ENCODE measurements at places on chromosomes 1 and 21.

DNA sequence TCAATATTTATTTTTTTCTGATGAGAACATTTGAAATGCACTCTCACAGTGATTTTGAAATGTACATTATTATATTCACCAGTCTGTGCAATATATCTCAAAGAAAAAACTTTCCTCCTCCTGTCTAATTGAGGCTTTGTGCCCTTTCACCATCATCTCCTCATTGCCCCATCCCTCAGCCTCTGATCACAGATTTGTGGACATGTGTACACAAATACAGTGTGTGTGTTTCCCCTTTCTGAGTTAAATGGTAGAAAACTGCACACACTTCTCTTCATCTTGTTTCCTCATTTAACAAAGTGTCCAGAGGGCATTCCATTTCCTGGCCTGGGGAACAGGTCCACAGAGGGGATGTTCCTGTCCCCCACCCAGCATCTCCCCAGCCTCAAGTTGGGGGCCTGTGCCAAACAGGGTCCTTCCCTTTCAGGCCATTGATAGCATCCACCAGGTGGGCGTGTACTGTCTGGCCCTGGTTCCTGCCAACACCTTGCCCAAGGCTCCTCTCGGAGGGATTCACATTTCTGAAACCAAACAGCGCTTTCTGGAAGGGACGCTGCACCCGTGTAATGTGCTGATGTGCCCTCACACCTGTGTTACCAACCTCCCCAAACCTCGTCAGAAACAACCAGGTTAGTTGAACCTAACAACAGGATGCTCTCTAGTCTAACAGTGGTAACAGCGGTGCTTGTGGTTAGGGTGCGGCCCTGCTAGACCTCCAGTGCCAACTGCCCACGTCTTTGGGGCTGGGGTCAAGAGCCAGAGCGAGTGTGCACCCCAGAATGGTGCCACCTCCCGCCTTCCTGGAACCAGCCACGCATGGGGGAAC is 54.6 kb downstream of the S100B start:
- DNase-seq = no peak

GRCh38 chr1:51439053-51439452 is 80.0 kb downstream of the EPS15 start:
- no peak for DNase-seq

- no peak for DNase-seq
Observed at GRCh38 chr1:68149110-68149798, 83.1 kb downstream of the WLS start.

GRCh38 chr1:199937661-199938060 is 89.8 kb upstream of the NR5A2 start:
- no peak for DNase-seq

DNA sequence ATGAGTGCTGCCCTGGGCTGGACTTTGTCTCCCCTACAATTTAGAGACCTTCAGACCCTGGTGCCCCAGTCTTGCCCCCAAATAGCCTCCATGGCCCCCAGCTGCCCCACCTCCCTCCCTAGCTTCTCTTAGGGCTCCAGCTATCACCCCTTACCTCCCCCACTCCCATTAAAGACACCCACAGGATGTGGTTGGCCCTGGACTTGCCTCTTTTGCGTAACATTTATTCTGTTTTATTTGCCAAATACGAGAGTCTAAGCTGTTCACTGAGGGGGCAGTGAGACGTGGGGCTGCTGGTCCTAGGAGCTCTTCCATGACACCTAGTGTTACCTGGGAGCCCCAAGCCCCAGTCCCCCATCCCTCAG is 4.5 kb downstream of the ZC3H12A start:
- peak; percentile 66 for DNase-seq

DNA sequence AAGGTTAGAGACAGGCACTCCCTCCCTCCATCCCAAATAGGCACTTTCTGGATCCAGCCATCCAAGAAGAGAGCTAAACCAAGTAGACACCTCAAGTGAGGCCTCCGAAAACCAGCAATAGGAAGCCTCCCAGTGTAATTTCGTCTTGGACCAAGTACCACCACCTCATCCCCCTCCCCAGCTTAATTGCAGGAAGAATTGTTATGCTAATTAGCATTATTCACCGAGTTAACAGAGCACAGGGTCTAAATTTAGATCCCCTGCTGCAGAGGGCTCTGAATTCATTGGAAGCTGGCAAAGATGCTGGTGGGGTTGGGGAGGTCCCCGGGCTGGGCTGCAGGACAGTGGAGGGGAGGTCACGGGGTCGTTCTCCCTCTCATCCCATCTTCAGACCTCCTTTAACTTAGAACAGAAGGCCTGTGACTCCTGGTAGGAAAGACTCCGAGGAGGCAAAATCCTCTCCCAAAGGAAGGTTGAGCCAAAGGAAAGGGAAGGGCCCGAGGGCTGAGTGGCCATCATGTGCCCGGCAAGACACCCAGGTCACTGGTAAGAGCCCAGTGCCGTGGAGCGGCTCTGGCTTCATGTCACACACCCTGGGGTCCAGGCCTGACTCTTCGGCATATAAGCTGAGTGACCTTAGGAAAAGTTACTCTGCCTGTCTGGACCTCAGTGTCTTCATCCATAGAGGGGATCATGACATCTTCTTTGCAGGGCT is 209.2 kb upstream of the GRIK3 start:
- no peak for DNase-seq

- peak; percentile 88 for DNase-seq
Observed at GRCh38 chr1:20058531-20058930, 11.5 kb upstream of the PLA2G5 start.

DNA sequence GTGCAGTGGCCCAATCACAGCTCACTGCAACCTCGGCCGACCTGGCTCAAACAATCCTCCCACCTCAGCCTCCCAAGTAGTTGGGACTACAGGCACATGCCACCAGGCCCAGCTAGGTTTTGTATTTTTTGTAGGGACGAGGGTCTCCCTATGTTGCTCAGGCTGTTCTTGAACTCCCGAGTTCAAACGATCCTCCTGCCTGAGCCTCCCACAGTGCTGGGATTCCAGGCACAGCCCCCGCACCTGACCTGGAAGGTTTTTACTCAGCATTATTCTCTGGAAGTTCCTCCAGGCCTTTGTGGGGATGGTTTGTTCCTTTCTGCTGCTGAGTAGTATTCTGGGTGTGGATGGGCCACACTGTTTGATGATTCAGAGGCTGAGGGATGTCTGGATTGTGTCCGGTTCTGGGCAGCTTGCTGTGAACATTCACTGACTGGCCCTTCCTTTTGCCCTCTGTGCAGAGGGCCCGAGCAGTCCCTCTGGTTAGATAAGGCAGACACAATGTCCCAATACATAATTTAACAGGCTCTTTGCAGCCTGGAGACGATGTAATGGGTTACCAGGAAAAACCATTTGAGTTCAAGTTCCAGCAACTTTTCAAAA is 6.0 kb upstream of the TRAPPC10 start:
- DNase-seq = peak; percentile 83

DNA sequence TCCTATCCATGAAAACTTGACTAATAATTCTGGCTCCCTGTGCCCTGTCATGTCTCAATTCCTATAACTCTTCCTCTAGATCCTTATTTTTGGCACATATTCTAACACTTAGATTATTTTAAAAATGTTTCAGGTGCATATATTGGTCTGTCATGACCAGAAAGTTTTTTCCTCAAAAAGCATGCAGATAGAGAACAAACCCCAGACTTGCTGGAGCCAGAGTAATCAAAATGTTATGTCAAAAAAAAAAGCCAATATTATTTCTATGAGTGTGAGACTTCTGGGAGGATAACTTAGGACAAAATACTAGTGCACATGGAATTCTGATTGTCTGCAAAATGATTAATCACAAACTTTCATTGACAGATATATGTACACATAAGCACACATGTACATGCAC is 135.1 kb upstream of the MROH9 start:
- peak; percentile 68 for DNase-seq

GRCh38 chr1:1048765-1049164 is 25.3 kb downstream of the RNF223 start:
- DNase-seq = no peak

- DNase-seq = no peak
Observed at GRCh38 chr21:36245649-36246048, 74.3 kb upstream of the MORC3 start.

GRCh38 chr21:28100366-28100765 is 892.3 kb downstream of the LTN1 start:
- DNase-seq = no peak

- no peak for DNase-seq
Observed at GRCh38 chr1:3372317-3372716, 82.1 kb upstream of the ARHGEF16 start.

DNA sequence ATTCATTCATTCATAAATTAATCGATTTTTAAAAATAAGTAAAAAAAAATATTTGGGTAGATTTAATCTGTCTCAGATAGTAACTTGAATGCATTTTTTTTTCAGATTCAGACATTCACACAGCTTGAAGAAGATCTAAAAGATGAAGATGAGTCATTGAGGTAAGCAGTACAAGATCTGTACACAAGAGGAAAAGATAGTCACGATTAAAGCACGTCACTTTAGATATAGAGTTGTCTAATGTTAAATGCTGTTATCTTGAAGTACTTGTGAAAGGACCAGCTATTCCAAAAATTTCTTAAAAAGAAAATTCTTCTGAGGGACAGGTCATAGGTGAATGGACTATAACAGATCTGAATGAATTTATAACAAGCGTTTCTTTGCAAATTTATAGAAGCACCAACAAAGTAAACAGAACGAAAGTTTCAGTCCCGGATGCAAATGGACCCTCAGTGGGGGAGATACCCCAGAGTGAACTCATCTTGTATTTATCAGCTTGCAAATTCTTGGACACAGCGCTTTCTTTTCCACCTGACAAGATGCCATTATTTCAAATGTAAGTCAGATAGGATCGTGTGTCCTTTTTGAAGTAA is 31.2 kb upstream of the MORC3 start:
- DNase-seq = no peak

GRCh38 chr1:180696361-180696760 is 64.5 kb downstream of the XPR1 start:
- DNase-seq = no peak

DNA sequence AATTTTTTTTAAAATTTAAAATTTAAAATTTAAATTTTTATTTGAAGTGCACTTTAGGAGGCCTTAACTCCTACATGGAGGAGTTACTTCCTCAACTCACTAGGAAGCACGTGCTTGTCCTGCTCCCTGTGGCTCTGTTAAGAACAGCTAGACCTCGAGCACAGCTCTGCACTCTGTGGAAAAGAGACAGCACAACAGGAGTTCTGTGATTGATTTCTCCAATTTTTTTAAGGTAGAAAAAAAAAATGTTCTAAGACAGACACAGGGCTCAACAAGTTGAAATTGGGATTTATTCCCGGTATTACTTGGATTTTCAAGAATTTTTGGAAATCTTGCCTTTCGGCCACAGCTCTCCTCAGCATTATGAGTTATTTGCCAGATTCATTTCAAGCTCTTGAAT is 356.6 kb upstream of the LYPLAL1 start:
- DNase-seq = no peak

- DNase-seq = no peak
Observed at GRCh38 chr21:36169470-36170128, 13.0 kb downstream of the DOP1B start.

GRCh38 chr1:9071554-9072235 is 2.3 kb upstream of the SLC2A5 start:
- no peak for DNase-seq

- peak; percentile 38 for DNase-seq
Observed at GRCh38 chr1:54220004-54220811, 20.2 kb downstream of the MRPL37 start.

- no peak for DNase-seq
Observed at GRCh38 chr1:175089136-175089718, 21.6 kb downstream of the TNN start.

- DNase-seq = peak; percentile 97
Observed at GRCh38 chr1:55580845-55581332, 365.7 kb upstream of the USP24 start.

- no peak for DNase-seq
Observed at GRCh38 chr1:201326710-201327109, 43.4 kb downstream of the PKP1 start.

DNA sequence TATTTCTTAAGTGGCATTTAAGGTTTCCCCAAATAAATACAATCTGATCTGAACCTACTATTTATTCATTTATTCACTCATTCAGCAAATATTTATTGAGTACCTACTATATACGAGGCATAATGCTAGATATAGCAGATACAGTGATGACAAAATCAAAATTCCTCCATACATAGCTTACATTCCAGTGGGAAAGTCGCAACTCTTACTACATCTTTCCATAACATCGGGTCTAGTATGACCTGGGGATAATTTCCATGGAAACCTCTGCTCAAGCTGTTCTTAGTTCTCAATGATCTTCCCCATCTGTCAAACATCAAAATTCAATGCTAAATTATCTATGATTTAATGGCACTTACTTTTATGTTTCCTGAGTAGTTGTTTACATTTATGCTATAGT is 70.8 kb upstream of the PRKACB start:
- peak; percentile 63 for DNase-seq

- no peak for DNase-seq
Observed at GRCh38 chr1:206111271-206111927, 5.8 kb downstream of the AVPR1B start.

GRCh38 chr1:183129921-183130690 is 56.0 kb upstream of the LAMC2 start:
- no peak for DNase-seq

DNA sequence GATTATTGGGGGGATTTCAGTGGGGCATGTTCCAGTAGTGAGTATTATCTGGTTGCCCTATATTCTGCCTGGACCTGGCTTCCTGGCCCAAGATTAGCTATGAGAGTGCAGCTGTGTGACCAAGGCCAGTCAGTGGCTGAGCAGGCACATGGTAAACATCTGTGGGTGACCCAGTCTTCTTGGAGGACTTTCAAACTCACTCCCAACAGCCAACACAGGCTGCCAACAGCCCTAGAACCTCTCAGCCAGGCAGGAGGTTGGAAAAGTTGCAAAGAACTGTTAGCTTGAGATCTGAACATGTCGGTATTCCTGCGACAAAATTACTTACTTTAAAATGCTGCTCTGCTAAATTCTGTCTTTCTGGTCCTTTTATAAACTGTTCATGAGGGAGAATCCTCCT is 192.4 kb downstream of the TGFBR3 start:
- DNase-seq = no peak

DNA sequence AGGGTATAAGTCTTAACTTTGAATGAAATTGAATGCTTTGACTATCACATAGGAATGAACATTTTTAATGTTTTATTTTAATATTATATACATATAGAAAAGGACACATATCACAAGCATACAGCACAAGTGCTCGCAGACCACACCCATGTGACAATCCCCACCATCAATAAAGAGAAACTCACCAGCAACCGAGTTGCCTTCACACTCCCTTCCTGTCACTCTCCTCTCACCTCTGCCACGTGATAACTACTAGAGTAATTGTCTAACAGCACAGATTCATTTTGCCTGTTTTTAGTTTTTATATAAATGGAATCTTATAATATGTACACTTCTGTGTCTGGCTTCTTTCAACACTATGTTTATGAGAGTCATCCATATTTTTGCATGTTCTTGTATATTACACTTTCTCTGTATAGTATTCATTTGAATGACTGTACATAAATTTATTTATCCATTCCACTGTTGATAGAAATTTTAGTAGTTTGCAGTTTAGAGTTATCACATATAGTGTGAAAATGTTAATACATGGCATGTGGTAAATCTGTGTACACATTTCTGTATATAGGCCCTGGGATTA is 304.9 kb upstream of the DUSP10 start:
- no peak for DNase-seq
